Renal cortex interstitium (tissue), 15 donors: ENCODE measurements at places on chromosomes 11 and 22.

DNA sequence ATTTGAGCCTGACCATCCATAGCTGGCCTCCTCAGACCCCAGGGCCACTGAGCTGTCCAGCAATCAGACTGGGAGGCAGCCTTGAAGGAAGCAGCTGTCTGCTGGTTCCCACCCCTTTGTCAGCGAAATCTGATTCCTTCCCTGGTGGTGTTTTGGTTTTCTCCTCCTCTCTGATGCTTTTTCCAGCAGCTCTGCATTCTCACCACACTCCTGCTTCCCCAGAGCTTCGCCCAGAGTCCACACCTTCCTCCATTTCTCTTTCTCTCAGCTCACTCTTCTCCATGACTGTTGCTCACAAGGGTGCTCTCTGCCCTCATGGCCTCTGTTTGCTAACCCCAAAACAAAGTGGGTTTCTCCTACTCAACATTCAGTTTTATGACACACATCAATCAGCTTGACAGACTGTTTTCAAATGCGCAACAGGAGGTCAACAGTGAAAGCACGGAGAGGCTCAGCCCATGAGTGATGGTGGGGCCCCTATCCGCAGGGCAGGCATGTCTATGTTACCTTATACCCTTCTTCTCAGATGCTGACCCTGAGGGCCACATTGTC, 130.6 kb upstream of the MTNR1B start:
- DNase-seq = peak; percentile 75

GRCh38 chr11:369336-370018, at the start of gene B4GALNT4:
B4GALNT4 (plus strand) TSS chr11:369499; CDS start chr11:369804, 305 bp downstream.
- DNase-seq = no peak

GRCh38 chr11:121250843-121251242, 41.7 kb upstream of the SC5D start:
- no peak for DNase-seq

DNA sequence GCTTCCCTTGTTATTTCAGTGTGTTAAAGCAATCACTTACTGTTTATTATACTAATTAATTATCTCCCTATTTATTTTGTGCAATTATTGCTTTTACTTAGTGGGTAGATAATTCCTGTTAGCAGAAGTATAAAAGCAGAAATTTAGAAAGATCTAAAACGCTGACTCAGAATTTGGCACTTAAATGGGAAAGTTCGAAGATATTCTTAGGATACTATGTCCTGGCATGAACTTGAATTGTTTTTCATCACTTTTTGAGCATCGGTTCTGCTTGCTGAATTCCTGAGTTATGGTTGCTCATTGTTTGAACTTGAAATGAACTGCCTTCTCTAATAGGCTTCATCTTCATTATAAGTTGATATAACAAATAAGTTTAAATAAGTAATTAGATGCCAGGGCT, 325.4 kb downstream of the JRKL start:
- no peak for DNase-seq

GRCh38 chr22:27514601-27515523, 286.7 kb downstream of the MN1 start:
- DNase-seq = peak; percentile 45

DNA sequence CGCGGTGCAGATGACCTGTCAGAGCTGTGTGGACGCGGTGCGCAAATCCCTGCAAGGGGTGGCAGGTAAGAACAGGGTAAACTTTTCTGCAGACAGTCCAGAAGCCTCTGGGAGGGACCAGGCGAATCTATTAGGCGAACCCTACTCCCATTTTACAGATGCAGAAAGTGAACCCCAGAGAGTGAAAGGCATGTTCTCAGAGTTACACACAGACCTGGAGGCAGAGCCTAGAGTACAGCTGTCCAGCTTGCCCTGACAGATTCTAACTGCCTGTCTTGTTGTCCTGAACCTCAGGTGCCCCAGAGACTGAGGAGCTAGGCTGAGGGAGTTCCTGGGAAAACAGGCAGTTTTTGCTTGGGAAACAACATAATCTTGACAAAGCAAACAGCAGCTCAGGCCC, 665 bp downstream of the CCS start:
- no peak for DNase-seq

- no peak for DNase-seq
These were observed 11.3 kb downstream of the PRAME start for GRCh38 chr22:22547692-22548300.

- no peak for DNase-seq
These were observed 65.0 kb upstream of the PTPRJ start for GRCh38 chr11:47915374-47915773.

DNA sequence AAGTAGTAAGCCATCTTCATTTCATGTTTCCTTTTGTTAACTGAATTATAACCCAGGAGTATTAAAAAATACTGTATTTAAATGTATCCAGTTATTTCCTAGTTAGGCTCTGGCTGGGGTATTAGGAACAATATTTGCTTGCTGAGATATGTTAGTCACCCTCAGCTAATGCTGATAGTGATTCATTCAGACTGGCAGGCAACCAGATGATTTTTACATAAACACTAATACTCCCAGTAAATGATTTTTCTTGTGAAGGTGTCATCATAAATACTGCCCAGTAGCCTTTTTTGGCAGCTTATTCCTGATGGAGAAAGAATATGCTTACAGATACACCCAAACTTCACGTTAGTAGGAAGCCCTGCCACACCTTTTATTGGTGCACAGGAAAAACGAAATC, 8.1 kb downstream of the YWHAH start:
- DNase-seq = no peak

DNA sequence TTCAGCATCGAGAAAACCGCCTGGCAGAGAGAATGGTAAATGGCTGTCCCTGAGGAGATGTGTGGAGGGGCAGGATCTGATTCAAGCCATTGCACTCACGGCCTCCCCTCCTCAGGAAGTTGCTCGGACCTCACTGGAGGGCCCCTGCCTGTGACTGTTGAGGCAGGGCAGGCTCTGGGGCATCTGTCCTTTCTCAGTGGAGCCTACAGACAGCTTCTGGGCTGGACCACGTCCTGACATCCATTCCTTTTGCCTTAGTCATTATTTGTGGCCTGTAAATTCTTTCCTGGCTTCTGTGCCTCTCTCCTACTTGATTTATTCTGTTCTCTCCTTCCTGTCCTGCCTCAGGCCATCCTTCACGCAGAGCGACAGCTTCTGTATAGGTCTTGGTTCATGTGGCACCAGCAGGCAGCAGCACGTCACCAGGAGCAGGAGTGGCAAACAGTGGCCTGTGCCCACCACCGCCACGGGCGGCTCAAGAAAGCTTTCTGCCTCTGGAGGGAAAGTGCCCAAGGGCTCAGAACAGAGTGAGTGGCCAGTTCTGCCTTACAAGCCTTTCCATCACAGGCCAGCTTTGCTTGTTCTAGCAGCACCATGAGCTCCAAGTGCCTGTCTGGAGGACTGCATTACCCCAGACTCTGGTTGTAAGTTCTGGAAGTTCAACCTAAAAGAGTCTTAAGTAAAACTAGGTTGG, 59.6 kb downstream of the PISD start:
- DNase-seq = no peak

- DNase-seq = no peak
These were observed 179.6 kb downstream of the MPPED1 start for GRCh38 chr22:43591380-43591779.

DNA sequence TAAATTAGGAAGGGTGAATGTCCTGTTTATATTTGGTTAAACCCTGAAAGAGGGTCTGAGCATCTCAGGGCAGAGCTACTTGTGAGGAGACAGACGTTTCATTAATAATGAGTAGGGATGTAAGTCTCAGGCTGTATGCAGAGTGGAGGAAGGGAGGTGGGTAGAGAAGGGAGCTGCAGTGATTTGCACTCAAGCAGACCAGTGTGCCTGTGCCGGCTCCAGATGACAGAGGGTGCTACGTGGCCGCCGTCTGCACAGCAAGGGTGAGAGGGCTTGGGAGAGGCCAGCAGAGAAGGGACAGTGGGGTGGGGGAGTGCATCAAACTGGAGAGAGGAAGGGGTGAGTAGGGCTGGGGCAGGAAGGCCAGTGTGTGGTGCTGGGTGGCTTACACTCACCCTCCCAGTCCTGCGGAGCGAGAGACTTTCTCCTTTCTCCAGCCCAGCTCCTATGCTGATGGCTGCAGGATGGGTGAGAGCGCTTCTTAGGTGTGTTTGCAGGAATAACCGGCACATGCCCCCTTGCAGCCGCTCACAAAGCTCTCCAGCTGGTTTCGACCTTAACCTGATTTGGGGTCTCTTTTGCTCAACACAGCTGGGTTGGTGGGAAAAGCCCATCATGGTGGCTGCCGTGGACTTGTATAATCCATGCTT, 130.6 kb downstream of the ST3GAL4 start:
- DNase-seq = no peak

GRCh38 chr11:2203440-2204259, 32.0 kb upstream of the TH start:
- no peak for DNase-seq

DNA sequence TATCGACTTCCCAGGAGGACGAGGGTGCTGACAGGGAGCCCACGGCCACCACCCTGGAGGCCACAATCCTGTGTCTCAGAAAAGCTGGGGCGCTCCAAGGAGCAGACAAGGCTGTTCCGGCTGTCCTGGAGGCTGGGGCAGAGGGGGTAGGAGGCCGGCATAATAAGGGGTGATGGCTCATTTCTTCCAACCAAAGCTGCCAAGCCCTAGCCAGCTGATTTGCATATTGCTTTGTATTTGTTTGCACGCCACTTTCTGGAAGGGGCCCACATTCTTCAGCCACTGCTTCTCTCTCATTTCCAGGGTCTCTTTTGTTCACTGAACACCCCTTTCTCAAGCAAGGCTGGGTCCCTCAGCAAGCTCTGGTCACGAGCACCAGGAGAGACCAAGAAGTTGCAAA, 4.7 kb downstream of the PDE2A start:
- no peak for DNase-seq

DNA sequence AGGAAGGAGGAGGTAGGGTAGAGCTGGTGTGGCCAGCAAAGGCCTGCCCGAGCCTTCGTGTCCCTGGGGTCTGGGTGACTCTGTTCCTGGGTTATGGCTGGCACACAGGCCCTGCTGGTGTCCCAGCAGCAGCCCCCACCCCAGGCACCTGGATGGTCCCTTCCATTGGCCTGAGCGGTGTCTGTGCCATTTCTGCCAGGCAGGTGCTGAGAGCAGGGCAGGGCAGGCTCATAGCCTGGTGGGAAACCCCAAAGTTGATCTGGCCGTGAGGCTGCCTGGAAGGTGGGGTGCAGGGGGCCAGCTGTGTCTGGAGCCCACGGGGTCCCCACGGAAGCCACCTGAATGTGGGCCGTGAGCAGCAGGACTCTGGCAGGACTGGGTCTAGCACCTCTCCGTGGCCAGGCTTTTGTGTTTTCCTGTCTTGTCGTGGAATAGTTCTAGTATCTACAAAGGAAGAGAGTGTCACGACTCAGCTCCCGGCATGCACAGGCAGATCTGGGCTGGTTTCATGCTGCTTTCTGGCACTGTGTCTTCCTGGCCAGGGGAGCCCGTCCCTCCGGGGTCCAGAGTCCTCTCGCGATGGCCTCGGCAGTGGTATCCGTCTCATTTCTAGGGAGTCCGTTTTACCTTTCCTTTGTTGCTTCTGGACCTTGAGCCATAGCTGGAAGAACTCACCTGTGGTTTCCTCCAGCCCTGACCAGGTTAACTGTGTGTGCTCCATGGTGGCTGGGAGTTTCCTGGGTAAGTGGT, 83.7 kb downstream of the KCNQ1 start:
- no peak for DNase-seq

GRCh38 chr11:111512296-111513239, at the start of gene BTG4:
BTG4 (minus strand) TSS chr11:111512386; CDS start chr11:111498776, 13,610 bp downstream.
- DNase-seq = no peak

- DNase-seq = no peak
These were observed 441.8 kb downstream of the TBC1D22A start for GRCh38 chr22:47204002-47204979.

GRCh38 chr11:96393753-96394348, 4.0 kb downstream of the JRKL start:
- peak; percentile 37 for DNase-seq

DNA sequence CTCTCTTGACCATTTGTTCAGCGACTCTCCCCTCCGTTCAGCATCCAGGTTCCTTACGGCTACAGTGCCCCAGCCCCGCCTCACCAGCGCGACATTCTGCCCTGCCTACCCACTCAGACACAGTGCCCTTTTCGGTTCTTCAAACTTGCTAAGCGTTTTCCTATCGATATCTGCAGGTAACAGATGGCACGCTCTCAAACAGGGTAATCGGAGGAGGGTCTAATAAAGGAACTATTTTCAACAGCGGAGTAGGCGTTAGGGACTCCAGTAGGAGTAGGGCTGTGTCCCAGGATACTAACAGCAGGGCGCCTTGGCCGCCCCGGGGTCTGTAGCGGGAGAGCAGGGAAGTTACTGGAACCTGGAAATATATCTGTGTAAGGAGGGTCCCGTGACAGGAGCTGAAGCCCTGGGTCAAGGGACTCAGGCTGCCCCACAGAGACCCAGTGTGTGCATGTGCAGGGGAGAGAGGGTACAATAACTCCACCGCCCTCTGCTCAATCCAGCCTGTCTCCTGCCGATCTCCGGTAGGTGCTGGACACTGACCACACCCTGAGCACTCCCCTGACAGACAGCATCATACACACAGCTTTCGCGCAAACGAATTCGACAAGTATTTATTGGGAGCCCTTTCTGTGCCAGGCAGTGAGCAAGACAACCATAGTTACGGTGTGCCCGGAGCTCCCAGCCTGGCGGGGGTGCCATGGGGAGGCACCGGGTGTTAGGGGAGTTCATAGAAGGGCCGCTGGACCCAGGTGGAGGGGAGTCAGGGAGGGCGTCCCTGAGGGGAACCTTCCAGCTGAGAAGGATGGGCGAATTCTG, 2.1 kb downstream of the KLHL35 start:
- DNase-seq = no peak

DNA sequence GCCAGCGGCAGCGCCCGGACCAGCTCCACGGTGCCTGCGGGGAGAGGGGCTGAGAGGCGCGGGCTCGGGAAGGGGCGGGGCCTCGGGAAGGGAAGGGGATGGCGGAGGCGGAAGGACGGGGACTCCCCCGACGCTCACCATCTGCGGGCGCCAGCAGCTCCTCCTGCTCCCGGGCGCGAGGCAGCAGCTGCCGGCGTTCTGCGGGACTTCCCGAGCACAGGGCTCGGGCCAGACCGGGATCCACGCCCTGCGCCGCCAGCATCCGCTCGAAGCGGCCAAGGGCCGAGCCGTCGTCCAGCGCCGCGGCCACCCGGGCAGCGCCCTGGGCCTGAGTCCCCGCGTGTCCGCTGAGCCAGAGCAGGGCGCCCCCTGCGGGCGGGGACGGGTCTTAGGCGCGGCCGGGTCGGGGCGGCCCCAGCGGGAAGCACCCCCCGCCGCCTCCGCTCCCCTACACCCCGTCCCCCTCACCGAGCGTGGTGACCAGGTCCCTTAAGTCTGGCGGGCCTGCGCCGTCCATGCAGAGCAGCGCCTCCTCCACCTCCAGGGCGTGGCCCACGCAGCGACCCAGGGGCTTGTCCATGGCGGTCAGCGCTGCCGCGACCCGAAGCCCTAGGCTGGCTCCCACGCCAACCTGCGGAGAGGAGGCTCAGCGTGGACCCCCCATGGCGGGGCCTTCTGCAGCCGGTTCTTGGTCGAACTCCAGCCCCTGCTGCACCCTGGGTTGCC, 873 bp upstream of the SCO2 start:
- DNase-seq = no peak

- no peak for DNase-seq
These were observed 68.5 kb upstream of the LMO1 start for GRCh38 chr11:8332196-8332595.
